ENCODE measurements at places on chromosomes 16 and 17.

GRCh38 chr16:82646504-82646903 lies 19.7 kb downstream of the CDH13 start:
- DNase-seq: no peak

DNA sequence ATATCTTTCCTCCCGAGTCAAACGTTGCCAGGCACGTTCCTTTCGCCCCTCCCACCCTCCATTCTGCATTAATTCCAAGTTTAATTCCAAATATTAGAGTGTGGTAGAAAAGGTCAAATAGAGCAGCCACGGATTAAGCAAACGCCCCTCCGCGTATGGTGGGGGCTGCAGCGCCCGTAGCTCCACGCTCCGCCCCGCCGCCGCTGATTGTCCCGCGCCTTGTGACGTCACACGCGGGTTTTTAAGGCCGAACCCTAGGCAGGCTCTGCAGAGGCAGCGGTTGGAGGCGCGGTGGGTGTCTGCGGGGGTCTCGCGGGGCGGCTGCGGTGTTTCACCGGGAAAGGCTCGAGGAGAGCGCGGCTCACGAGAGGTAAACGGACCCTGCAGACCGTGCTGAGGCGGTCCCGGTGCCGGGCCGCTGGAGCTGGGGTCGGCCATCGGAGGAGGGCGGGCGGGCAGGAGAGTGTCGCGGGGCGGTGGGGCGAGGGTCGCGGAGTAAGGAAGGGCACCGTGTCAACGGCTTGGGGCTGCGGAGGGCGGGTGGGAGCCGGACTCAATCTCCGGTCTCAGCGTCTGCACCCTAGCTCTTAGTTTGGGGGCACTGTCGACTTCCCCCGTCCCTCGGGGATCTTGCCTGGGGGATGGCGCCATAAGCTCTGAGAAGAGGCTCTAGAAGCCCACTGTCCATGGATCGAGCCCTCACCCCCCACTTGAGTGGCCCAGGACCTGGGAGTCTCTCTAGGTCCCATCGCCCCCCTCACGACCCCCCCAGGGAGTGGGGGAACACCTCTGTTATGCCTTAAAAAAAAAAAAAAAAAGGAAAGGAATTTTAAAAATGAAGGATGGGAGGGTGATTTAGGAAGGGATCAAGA lies at the start of gene ARL4D:
Gene ARL4D (plus strand): TSS at position 270 of the 872 bp plus-strand sequence. CDS start 740 bp downstream, outside the sequence.
- DNase-seq: peak; percentile 64

GRCh38 chr17:50863221-50863843 lies 2.8 kb downstream of the TOB1 start:
- DNase-seq: no peak

GRCh38 chr16:75420987-75421819 lies 12.1 kb downstream of the CFDP1 start:
- DNase-seq: no peak

DNA sequence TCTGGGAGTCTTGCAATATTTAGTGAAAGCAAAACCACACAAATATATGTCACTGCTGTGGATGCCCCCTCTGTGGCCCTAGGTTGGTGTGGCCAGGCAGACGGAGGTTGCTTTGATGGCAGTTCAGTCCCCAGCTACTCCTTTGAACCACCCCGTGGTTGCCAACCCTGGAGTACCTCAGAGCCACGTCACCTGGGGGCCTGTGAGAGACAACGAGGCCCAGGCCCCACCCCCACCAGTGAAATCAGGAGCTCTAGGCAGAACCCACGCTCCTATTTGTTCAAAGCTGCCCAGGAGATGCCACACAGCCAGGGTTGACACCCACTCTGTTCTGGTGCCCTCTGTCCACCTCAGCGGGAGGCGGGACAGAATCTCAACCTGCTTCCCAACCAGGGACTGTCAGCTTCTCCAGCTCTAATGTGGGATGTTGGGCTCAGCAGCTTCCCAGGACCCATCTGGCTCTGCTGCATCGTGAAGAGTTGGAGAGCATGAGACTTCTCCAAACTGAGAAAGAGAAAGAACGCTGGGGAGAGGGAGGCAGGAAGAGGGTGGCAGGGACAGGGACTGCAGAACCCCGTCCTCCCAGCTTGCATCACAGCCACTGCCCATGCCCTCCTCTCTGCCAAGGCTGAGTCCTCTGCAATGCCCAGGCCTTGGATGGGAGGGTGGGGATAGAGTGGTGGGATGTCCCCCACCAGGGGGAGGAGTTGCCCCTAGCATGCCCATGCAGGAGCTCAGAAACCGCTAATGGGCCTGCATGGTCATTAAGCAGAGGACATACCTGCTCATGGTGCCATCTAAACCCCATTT lies 81.8 kb downstream of the C16orf78 start:
- no peak for DNase-seq

DNA sequence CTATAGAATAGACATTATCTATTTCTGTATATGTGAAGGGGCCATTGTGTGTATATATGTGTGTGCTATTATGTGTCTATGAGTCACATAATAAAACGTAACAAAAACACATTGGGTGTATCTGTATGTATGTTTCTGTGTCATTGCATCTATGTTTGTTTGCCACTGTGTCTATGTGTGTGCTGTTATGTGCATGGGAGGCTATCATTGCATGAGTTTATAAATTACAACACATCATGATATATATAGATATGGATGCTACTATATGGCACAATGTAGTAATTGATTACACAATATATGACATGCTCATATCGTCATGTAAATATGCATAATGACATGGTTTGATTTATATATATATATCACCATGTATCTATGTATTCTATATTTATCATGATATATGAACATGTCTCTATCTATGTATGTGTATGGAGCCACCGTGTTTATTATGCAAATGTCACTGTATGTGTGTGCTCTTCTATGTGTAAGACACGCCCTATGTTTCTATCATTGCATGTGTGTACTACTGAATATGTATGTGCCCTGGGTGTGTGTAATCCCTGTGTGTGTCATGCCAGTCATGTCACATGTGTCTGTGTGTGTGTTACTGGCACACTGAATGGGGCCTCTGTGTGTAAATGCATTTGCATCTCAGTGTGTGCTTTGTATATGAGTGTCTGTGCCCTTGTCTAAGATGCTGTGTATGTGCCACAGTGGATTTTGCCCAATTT lies 1.4 kb upstream of the TSPOAP1 start:
- DNase-seq: no peak

GRCh38 chr17:65531256-65532100 lies 30.0 kb downstream of the AXIN2 start:
- DNase-seq: no peak

GRCh38 chr16:969508-970385 lies 1.0 kb downstream of the LMF1 start:
- DNase-seq: no peak

DNA sequence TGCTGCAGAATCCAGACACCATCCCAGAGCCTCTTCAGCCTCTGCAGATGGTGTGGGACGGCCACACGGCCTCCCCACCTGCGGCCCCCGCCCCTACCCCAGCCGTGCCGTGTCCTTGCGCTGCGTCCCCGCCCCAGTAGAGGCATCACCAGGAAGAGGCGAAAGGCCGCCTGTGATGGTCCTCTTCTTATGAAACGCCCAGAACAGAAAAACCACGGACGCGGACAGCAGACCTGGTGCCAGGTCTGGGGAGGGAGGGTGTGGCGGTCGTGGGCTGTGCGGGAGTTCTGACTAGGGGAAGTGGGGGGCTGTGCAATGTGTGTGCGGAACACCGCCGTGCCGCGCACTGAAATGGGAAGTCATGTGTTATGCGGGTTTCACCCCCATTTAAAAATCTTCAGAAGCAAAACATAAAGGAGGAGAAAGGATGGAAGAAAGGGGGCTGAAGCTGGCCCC lies 25.5 kb downstream of the ACSF3 start:
- DNase-seq: no peak

GRCh38 chr17:10556301-10557005 lies 7.0 kb upstream of the MYH2 start:
- DNase-seq: no peak

GRCh38 chr17:51860954-51861561 lies 297.5 kb downstream of the CA10 start:
- peak; percentile 43 for DNase-seq

- no peak for DNase-seq
These were observed 497.5 kb upstream of the SALL1 start for GRCh38 chr16:51648526-51648925.

- no peak for DNase-seq
These were observed 232.7 kb downstream of the SOX9 start for GRCh38 chr17:72353502-72353901.

GRCh38 chr17:78407387-78408000 lies 29.0 kb downstream of the PGS1 start:
- DNase-seq: no peak

DNA sequence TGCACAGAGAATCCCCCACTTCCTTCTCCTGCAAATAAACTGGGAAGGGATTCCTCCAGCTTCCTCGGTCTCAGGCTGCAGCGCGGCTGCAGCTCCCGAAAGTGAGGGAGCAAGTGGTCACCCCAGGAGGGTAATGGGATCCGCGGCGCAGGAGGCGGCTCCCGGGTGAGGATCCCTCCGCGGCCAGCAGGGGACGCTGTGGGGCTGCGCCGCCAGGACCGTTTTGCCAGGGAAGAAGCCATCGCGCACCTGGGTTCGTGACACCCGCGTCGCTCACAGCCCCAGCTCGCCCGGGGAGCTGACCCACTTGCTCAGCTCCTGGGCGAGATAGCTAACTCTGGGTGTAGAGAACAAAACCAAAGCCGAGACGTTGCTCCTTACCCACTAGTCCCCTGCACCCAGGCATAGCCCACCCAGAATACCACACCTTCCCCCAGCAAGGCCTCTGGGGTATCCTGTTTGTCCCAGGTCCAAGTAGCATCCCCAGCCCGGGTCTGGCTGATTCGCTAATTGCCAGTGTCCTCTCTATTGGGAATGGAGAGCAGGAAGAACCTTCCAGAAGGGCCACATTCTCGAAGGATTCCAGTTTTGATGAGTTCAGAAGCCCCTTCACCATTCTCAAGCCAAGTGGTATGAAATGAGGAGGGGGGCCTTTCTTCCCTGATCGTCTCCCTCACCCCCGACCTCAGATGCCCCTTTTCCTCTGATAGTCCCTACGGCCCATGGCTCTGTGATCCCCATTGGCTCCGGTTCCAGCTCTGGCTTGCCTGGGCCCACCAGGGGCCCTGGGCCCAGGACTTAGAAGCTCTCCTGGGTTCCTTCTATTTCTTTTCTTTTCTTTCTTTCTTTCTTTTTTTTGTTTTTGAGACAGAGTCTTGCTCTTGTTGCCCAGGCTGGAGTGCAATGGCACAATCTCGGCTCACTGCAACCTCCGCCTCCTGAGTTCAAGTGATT lies 14.1 kb downstream of the CYGB start:
- DNase-seq: peak; percentile 87

GRCh38 chr16:47236716-47237115 lies 93.0 kb upstream of the NETO2 start:
- DNase-seq: no peak

- no peak for DNase-seq
These were observed 35.0 kb upstream of the ZNF423 start for GRCh38 chr16:49890876-49891275.

DNA sequence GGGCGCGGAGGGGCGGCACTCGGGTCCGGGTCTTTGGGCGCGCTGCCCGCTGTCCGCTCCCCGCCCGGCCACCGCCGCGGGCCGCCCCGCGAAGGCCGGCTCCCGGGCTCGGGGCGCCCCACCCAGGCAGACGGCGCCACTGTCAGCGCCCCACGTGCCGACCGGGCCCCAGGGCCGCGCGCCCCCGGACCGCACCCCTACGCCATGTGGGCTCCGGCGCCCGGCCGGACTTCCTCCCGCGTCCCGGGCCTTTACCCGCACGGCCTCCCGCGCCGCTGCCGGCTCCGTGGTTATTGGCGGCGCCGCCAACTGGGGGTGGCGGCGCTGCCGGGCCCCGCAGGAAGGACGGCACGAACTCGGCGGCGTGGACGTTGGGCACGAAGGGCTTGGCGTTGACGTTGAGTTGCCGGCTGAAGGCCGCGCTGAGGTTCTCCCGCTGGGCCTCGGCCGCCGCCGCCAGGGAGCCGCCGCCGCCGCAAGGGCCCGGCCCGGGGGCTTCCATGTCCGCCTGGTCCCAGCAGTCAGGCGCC lies 577 bp downstream of the GSPT1 start:
- DNase-seq: peak; percentile 17

DNA sequence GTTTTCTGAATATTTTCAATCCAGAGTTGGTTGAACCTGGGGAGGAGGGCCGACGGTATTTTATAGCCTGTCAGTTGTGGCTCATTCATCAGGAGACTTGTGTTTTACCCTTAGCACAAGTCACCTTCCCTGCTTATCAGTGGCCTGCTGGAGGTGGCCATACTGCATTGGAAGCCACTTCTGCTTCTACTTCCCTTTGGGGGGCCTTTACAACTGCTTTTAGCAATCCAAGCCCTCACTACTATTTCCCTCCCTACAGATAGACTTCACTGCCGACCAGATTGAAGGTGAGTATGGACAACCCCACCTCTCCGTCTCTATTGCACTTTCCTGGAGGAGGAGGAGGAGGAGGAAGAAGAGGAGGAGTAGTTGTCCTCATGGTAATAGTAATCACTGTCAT lies 4.4 kb downstream of the MYL4 start:
- no peak for DNase-seq

DNA sequence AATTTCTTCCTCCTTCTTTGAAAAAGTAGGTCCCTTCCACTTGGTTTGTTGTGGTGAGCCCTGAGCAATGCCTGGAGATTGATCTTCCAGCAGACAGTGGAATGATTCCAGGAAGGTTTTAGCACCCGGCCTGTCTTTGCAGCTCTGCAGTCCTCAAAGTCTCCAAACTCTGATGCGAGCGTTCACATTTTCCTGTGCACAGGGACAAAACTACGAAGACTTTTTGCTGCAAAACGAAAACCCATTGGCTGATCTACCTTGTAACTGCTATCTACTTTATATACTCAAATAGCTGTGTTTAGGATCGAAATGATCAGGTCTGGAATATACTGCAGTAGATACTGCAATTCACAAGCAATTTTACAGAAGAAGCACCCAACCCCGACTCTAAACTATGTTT lies 21.7 kb downstream of the G6PC1 start:
- no peak for DNase-seq

DNA sequence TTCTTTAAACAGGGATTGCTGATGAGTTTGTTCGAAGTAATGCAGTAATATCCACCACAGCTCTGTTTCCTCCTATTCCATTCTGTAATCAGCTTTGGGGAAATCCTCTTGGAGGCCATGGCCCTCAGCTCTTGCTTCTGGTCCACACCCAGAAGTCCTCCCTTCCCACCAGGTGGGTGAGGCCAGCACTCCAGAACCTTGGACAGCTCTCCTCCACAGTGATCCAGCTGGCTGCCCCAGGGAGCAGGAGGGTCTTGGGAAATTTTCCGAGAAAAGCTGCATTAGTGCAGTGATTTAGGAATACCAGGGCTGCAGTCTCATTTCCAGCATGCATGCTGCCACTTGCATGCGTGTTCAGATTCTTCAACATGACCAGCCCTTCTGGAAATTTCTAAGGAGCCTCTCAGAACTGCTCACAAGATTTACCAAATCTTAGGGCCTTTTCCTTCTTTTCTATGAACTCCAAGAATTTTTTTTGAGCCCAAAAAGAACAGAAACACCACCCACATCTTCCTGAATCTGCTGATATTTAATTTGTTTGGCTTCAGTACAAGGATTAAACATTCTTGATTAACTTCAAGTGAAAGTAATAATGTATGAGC lies 4.2 kb downstream of the SMPD3 start:
- DNase-seq: peak; percentile 35

All from H54 (cell line).